ENCODE measurements at places on chromosomes 2 and 18.

DNA sequence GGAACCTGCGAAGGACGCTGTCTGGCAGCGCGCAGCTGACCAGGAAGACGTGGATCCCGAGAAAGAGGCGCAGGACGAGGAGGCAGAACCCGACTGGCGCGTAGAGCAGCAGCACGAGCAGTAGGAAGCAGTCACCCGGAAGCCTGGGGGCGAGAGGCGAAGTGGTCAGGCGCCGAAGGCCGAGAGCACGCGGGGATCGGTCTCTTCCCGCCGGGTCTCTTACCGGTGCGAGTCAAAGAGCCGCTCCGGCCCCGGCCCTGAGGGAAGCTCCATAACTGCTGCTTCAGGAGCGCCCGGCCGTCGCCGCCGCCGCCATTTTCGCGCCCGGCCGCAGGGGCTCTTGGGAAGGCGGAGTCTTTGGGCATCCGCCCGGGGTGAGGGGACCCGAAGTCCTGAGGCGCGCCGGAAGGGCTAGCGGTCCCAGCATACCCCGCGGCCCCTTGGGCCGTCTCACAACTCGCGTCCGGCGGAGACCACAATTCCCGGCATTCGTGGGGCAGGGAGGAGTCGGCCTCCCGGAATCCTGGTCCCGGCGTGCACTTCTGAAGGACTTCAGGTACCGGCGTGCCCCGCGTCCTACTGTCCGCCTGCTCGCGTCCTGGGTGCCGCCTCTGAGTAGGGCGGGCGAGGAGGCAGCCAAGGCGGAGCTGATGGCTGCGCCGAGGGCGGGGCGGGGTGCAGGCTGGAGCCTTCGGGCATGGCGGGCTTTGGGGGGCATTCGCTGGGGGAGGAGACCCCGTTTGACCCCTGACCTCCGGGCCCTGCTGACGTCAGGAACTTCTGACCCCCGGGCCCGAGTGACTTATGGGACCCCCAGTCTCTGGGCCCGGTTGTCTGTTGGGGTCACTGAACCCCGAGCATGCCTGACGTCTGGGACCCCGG lies at the start of the genes AUP1 and HTRA2:
Gene AUP1 (minus strand): TSS at position 350 of the 882 bp plus-strand sequence. CDS start 77 bp downstream, at position 273.
Gene HTRA2 (plus strand): TSS at position 577 of the 882 bp plus-strand sequence. CDS start 74 bp downstream, at position 651.
- DNase-seq: peak; percentile 81

GRCh38 chr2:200300638-200301314 lies 5.7 kb upstream of the SPATS2L start:
- no peak for DNase-seq

- no peak for DNase-seq
These were observed 80.3 kb downstream of the VAPA start for GRCh38 chr18:9994026-9994570.

DNA sequence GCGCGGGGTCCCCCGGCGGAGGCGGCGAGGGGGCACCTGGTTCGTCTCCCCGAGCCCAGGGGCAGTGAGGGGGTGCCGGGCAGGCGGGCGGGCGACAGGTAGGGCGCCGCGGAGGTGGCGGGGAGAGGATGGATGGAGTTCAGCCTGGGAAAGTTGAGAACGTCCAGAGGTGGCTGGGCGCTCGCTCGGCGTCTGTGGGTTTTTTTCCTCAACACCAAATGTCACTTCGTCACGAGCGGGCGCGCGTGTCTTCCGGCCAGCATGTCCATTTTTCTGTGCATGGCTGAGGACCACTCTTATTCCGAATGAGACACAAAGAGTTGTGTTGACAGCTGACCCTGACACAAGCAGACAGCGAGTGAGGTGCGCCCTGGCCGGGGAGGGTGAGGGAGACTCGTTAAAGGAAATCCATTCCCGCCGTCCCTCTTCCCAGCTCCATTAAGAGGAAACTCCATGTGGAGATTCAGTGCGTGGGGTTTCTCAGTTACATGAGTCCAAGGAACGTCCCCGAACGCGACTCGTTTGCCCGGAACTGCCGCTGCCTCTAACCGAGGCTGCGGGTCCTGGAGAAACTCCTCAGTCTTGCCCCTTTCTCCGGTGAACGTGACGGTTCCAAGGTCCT lies 859 bp downstream of the GREB1L start:
- no peak for DNase-seq

DNA sequence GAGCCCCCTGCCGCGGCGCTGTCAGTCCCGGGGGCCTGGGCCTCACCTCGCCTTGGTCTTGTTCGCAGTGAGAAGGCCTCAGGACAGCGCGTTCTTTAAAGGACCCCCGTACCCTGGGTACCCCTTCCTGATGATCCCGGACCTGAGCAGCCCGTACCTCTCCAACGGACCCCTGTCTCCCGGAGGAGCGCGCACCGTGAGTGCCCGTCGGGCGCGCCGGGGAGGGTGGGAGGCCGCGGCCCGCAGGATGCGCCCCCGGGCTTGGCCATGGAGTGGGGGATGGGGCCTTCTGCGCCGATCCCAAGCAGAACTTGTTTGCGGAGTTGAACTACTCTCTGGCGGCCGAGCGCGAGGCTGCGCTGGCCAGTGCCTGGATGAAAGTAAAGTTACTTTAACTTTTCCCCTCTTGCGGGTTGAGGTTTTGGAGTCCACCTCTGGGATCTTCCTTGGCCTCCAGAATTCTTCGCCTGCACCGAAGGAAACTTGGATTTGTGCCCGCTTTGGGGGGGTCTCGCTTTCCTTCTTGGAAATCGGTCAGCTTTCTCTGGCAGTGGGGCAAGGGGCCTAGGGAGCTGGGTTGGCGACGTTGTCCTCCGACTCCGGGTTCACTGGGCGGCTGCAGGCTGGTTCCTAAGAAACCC lies 1.2 kb downstream of the TCF7L1 start:
- DNase-seq: no peak

DNA sequence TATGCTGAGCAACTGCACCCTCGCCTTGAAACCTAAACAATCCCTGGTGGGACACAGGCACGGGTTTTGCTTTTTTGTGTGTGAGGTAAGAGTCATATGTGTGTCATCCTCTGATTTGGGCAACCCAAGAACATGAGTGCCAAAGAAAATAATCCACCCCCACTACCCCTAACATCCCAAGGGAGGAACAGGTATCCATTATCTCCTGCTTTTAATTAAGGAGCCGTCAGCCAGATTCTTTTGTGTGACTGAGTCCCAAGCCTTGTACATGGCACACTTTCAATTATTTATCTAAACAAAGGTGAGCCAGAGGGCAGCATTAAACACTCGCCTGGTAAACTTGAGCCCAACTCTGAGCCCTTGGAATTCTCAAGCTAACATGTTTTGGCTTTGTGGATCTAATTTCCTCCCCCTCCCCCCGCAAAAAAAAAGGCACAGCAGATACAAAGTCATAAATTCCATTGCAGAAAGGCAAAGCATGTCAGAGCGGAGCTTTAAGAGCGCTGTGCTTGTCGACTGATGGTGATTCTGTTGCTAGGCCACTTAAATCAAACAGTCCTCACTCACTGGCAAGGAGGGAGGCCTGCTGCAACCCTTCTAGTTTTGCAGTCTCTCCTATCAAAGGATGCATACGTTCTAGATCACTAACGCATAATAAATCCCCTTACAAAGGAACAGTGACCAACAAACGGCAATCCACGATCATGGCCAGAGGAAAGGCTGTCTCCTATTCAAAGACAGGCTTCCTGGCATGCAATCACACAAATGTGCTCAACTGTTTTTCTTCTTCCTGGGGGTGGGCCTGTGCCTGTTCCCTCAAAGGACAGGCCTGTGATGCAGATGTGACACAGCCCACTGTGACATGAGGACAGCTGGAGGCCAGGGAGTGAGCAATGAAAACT lies 143.5 kb upstream of the LMAN1 start:
- no peak for DNase-seq

DNA sequence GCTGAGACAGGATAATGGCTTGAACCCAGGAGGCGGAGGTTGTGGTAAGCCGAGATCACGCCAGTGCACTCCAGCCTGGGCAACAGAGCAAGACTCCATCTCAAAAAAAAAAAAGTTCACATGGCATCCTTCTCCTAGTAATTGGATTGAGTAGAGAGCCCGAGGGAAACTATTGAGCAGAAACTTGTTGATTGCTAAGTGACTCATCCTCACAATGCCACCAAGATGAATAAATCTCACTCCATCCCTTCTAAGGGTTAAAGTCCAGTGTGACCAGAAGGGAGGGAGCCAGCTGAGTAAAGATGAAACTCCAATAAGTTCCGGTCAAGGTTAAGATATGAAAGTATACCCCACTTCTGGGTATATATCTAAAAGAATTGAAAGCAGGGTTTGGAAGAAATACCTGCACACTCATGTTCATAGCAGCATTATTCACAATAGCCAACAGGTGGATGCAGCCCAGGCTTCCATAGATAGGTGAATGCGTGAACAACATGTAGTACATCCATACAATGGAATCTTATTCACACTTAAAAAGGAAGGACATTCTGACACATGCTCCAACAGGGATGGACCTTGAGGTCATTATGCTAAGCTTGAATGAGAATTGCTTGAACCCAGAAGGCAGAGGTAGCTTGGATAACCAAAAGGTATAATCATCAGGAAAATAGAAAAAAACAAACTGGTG lies 13.0 kb upstream of the FHL2 start:
- no peak for DNase-seq

GRCh38 chr2:193885419-193885818 lies 1690.7 kb upstream of the TMEFF2 start:
- no peak for DNase-seq

GRCh38 chr2:64478502-64479230 lies 24.7 kb downstream of the LGALSL start:
- DNase-seq: no peak

- no peak for DNase-seq
These were observed 16.5 kb downstream of the SUMO1 start for GRCh38 chr2:202221873-202222272.

DNA sequence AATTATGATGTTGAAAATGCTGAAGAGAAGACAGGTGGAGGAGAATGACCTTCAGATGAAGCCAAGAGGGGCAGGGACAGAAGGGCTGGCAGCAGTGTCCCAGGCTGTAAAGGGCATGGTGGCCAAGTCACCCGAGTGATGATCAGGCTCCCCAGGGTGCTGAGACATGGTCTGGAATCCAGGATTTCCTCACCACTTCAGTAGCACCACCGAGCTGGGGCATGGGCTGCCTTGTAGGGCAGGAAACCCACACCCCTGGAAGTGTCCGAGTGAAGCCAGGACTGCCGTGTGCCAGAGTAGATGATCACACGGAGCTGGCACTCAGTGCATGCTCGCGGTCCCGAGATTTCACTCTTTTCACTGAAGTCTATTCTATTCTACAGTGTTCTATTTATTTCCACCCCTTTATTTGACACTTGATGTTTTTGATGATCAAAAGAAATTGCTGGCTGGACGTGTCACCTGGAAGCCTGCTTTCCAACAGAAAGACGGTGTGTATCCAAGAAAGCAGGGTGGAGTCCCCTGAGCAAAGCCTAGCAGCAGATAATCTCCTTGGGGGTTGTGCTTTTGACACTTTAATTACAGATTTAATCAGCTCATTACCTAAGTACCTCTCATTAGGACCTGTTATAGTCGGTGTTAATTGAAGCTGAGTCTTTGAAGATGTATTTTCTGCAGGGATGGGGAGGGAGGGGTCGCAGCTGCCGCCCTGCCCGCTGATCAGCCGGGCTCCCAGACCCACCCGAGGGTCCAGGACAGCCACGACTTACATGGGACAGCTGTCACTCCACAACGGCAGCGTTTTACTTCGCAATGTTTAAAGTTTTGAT lies 92.3 kb downstream of the SEPTIN10 start:
- no peak for DNase-seq

DNA sequence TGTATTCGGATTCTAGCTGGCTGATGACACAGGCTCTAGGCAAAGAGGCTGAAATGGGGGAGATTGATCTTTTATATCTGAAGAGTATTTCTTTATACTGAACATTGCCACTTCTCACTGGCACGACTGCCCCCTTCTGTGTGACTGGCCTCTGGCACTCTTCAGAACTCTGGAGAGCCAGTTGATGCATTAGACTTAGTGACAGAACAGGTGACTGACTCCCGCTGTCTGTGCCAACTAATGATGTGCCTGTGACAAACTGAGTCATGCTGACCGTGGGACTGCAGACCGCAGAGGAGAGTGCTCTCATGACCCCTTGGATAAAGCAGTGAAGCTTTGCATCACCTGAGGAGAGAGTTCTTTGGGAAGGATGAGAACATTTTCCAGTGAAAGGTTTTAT lies 14.4 kb downstream of the MGAT5 start:
- no peak for DNase-seq

DNA sequence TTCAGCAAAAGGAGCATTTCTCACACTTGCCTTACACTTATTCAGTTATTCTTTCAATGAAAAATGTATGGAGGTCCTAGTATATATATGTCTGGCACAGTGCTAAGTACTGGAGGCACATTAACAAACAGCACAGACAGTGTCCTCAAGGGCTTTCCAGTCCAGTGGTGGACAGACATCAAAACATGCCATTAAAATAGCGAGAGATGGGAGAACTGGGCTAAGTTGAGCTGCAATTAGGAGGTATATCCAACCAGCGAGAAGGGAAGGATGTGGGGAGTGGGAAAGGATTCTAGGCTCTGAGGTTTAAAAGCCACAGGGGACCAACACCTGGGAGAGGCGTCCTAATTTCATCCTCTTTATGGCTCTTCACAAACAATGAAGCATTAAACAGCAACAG lies 127.5 kb upstream of the TTC39C start:
- DNase-seq: no peak

GRCh38 chr18:48725562-48725961 lies 186.7 kb downstream of the CTIF start:
- DNase-seq: no peak

DNA sequence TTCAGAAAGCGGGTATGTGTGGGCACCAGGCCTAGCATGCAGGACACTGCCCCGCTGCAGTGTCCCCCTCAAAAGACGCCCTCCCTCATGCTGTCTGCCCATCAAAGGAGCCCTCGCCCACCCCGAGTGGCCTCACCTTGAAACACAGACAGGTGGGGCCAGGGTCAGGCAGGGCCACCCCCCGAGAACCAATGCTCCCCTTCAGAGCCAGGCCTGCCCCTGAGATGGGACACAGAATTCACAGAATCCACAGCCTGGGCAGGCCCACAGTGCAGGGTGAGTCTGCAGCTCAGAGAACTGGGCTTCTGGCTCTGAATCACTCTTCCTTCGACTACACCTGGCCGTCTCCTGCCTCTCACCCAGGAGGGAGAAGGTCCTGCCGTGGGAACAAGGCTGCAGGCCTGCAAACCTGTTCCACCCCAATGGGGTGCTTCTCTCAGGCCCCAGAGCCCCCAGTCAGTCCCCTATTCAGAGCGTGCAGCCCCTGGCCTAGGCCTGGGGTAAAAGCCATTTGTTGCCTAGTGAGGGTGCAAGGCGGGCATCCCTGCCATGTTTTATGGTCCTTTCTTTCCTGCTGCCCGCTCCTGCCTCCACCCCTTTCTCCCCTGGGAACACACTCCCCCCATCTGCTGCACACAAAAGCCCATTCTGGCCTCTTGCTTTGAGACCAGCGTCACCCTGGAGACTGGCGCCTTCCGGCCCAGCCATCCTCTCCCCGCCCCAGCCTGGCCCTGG lies 11.3 kb upstream of the ARHGEF4 start:
- DNase-seq: no peak

GRCh38 chr2:86787736-86788135 lies 3.0 kb downstream of the CD8A start:
- no peak for DNase-seq

Measured in stimulated activated CD8-positive, alpha-beta memory T cell treated with anti-CD3 and anti-CD28 coated beads, Interleukin-7, amount 100 ng/mL, for 24 hours (primary cell).